Stimulated activated CD4-positive, alpha-beta T cell treated with anti-CD3 and anti-CD28 coated beads, Interleukin-2, amount 100 ng/mL, for 24 hours (primary cell): ENCODE measurements at places on chromosomes 7 and 10.

DNA sequence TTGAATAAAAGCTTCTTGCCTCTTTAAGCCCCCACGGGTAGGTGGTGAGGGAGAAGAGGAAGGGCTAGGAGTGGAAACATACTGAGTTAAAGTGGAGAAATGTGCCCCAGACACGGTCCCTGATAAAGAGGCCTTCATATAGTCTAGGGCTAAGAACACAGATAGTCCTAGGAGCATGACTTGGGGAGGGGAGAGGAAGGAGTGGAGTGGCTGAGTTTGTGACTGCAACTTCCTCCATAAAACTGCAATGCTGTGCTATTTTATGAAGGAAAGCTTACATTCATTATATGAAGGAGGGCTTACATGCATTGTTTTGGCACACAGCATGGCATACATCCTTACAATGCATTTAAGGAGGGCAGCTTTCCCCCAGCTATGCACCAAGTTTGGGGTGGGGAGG lies 1129.4 kb upstream of the LRRTM3 start:
- DNase-seq = no peak

DNA sequence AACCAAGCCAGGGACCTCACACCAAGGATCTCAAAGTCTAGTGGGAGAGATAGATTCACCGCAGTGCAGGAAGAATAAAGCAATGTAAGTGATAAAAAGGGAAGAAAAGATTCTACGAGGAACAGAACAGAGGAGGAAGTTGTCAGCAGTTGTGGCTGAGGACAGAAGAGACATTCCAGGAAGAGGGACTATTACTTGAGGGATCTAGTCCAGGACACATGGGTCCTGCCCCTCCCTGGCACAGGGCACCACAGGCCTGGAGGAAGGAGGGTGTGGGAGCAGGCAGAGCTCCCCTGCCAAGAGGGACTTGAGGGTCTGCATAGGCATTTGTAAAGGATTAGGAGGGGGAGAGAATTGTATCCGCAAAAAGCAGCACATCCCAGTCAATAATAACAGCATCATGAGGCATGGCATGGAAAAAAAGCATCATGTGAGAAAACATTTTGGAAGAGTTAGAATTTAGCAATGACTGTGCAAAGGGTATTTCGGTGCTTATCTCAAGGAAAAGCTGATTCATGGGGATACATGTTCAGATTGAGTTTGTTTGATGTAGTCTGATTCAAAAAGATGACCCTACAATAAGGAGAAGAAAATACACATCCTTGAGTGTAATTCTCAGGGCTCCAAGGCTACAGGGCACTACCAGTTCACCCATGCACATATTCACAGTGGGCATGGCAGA lies 12.7 kb downstream of the C10orf71 start:
- no peak for DNase-seq

GRCh38 chr7:158469396-158470051 lies 118.1 kb downstream of the PTPRN2 start:
- DNase-seq = no peak

DNA sequence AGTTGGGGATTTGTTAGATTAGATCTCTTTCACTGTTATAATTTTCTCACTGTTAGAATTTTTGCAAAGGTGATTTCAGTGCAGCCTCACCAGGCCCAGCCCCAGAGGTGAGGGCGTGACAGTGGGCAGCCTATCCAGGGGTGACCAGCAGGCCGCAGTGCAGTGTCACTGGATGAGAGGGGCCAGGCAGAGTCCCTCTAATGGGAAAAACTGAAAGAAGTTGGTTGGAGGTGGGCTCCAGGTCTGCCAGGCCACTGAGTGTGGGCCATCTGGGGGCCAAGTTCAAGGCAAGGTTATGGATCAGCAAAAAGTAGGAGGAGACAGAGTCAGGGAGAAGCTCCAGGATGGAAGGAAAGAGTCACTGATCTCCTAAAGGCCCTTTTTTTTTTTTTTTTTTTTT lies 90.5 kb upstream of the SDK1 start:
- DNase-seq = no peak

- no peak for DNase-seq
Measured at GRCh38 chr7:80008039-80008438, 126.6 kb upstream of the GNAI1 start.

DNA sequence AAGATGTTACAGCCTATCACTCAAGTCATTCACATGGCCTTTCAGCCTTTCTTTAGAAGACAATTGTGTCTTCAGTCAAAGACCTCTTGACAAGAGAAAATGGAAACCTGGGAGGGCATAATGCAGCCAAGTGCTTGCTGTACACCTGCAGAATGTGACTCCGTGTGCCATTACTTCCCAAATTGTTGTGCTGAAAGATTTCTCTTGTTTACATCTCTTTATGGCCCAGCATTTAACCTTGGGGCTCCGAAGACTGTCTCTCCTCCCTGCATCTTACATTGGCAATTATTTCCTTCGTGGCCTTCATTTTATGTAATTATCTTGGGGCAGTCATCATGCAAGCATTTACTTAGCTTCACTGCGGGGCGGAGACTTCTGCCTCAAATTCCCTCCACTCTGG lies 287.0 kb downstream of the TCF7L2 start:
- no peak for DNase-seq

DNA sequence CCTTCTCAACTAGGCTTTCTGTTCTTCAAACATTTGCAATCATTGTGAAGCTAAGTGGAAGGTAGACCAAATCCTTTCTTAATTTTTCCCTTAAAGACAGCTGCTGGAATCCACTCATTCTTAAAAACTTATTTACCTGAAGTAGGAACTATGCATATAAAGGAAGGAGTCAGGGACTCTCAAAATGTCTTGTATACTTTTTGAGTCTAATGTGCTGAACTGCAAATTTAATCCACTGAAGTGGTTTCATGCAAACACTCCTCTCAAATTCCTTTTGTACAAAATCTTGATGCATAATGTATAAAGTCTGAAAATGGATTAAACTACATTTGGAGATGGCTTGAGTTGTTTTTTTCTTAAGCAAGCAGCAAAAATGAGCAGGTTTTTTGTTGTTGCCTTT lies 118.0 kb downstream of the CABCOCO1 start:
- no peak for DNase-seq

GRCh38 chr10:110939419-110939818 lies 20.0 kb downstream of the SHOC2 start:
- no peak for DNase-seq

DNA sequence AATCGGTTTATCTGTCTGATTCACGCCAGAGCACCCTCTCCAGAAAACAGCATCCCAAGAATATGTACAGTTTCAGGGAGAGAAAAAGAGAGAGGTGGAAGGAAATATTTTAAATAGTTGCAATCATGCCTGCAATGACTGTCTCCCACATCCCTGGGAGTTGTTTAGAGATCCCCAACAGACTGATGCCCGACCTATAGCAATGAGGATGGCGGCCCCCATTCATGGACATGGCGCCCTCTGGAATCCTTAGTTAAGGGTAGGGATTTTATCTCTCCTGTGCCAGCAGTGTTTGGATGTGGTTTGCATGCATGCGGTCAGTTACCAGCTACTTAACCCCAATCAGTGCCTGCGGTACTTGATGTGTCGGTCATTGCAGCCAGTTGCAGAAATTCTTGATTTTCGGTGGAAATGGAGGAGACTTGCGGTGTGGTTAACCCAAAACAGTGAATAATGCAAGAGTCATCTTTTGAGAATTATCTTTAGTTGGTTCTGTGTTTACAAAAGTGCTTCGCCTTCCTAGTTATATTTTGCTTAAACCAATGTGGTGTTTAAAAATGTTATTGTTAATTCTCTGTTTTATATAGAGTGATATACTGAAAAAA lies 186.0 kb upstream of the TCF7L2 start:
- DNase-seq = no peak

DNA sequence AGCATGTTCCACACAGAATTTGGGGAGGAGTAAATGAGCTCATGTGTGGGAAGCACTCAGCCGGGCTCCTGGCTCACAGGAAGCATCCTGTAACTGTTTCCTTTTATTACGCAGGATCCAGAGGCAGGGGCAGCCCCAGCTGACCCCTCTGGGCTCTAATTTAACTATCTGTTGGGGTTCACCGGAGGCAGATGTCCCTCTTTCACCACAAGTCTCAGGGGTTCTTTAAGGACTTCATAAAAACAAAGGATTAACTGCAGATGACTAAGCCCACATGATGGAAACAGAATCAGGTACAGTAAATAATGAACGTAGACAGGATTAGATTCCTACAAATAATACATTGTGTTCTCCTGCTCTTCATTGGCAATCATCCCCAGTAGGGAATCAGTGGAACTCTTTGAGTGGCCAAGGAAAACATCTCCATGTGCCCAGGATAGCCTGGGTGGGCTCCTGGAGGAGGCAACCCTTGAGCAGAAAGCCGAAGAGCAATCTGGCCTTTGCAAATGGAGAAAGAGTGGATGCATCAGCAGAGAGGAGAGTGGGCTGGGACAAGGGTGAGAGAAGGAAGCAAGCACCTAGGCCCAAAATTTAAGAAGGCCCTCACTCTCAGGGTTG lies 24.6 kb downstream of the TBXAS1 start:
- no peak for DNase-seq

DNA sequence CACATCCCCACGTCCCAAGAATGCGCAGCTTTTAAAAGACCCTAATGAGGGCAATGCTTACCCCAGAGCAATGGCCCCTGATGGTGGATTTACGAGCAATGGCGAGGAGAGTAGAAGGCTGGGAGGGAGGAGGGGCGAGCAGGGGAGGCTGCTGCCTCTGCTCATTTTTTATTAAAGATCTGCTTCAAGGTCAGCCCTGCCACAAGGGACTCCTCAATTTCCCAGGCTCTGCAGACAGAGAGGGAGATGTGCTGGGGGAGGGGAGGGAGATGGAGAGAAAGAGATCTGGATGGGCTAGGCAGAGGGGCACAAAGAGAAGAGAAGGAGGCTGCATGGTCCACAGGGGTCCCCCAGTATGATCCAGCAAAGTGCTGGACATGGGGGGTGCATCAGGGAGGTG lies 7.8 kb upstream of the SRRM3 start:
- no peak for DNase-seq

- DNase-seq = no peak
Measured at GRCh38 chr7:26959290-26959689, 94.9 kb upstream of the SKAP2 start.

- DNase-seq = no peak
Measured at GRCh38 chr7:70952311-70952710, 179.6 kb upstream of the GALNT17 start.

GRCh38 chr10:16439295-16439694 lies 2.5 kb downstream of the PTER start:
- no peak for DNase-seq

DNA sequence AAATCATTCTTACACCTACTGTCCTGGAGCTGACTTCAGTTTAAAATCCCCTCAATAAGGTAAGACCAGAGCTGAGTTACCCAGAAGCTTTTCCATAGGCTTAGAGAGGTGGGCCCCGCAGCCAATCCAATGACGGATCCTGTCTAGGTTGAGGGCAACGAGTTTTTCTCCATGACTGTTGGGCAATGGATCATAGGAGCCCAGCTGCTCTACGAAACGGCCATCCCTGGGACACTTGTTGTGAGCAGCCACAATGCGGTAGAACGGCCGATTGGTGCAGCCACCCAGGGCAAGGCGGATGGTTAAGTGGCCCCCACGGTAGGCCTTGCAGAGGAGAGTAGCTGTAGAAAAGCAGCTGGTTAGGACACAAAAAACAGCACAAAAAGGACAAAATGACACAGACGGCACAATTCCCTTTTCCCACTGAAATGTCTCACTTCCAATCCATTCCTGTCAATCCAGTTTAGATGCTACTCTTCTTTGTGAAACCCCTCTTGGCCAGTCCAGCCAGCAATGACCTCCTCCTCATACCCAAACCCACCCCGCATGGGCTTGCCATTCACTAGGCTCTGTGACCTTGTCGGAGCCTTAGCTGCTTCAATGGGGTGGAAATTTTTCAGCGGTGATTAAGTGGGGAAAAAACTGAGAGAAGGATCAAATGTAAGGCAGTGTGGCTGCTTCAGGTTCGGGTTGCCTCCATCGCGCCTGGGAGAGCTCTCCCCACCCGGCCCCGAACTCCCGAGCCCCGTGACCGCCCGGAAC lies 580 bp downstream of the MRPS16 start:
- peak; percentile 11 for DNase-seq

DNA sequence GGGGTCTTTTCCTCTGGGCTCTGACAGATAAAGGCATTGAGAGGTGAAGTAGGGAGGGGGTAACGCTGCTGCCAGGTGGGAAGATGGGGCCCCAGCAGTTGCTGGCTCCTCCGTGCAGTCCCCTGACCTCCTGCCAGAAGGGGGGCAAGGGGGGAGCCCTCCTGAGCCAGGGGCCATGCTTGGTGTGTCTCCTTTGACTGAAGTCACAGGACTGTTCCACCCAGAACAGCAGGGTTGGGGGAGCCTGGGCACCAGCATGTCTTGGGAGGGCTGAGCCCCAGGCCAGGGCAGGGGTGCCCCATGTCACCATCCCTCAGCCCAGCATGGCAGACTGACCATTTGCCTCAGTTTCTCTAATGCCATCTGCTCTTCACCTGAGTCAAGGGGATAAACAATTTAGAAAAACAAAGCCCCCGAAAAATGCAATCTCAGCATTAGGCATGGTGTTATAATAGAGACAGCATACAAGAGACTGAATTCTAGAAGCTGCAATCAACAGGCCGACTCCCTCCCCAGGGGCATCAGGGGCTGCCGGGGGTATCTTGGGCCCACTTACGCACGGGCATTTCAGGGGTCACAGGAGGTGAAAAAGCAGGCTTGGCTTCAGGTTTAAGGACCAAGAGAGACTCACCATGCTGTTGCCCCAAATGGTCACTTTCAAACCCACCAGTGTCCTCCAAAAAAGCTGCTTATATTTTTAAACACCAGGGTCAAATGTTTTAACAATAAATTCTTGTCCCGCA lies 108.6 kb upstream of the GPR26 start:
- DNase-seq = no peak

- DNase-seq = no peak
Measured at GRCh38 chr10:113473851-113474250, 79.0 kb upstream of the HABP2 start.

GRCh38 chr7:136925556-136925955 lies 57.1 kb downstream of the CHRM2 start:
- DNase-seq = no peak

GRCh38 chr7:17402628-17403278 lies 104.3 kb downstream of the AHR start:
- no peak for DNase-seq

- no peak for DNase-seq
Measured at GRCh38 chr10:61390851-61391250, 62.3 kb downstream of the TMEM26 start.

DNA sequence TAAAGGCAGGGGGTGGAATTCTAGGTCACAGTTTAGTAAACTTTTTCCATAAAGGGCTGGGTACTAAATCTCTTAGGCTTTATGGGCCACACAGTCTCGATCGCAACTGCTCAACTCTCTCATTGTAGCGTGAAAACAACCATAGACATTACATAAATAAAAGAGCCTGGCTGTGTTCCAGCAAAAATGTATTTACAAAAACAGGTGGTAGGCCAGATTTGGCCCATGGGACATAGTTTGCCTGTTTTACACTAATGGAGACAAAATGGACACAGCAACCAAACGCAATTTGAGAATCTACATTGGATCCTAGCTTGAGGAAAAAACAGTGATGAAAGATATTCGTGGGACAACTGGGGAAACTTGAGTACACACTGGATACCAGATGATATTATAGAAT lies 23.2 kb upstream of the MALSU1 start:
- DNase-seq = no peak
